ENCODE measurements at places on chromosomes 13 and 19.

DNA sequence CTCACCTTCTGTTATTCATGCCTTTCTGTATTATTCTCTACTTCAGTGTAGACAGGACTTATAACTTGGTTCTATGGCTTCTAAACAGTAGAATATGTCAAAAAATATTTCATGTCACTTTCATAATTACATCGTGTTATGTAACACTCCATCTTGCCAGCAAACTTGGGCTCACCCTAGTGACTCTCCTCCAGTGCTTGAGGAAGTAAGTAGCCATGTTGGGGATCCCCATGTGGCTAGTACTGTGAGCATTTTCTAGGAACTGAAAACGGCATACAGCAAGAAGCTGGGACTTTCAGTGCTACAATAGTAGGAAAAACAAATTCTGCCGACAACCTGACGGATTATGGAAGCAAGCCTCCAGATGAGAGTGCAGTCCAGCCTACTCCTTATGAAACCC is 495.6 kb downstream of the SLITRK6 start:
- DNase-seq: no peak

- no peak for DNase-seq
These were observed 20.4 kb downstream of the MYCBP2 start for GRCh38 chr13:77306458-77306857.

DNA sequence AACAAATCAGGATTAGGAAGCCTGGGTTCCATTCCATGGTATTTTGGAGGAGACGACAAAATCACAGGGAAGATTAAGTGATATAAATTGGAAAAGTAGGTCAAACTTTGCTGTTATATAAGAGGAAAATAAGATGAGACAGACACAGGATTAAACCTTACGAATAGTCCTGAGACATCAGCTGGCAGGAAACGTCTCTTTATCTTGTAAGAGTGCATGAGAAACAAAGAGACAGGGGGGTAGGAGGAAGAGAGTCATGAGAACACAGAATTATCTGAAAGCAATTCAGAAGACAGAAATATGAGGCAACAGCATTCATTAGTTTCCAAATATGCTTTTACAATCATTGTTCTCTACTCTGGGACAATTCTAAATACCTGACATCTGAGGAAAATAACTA is 310.6 kb upstream of the MIR17HG start:
- no peak for DNase-seq

DNA sequence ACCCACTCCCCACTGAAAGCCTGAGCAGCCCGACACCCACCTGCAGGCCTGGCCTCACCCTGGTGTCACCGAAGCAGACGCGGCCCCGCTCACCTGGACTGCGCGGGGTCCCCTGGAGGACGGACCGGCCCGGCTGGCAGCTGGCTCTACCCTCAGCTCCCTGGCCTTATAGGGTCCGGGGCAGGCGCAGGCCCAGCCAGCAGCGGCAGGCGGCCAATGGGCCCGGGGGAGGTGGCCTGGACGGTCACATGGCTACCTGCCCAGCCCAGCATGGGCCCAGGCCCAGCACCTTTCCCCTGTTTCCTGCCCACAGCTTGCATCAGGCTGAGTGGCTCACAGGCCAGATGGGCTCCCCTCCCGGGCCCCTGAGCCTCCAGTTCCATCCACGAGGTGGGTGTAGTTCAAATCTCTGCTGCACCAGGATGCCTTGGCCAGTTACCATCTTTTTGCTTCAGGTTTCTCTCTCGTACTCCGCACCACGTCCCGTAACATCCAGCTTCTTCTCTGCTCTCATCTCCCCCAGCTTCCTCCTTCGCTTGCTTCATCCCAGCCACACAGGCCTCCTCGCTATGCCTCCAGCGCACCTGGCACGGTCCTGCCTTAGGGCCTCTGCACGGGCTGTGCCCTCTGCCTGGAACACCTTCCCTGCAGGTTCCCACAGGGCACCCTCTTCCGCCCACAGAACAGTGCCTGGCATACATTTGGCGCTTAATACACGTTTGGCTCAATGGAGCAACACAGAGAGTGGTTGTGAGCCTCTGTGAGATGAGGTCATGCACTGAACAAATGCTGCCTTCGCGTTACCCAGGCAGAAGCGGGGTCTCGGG is at the start of gene PLIN4:
Gene PLIN4, minus strand, starts transcription at position 142 of the 827 bp plus-strand sequence. CDS start 214 bp downstream, outside the sequence.
- no peak for DNase-seq

GRCh38 chr19:30371960-30372824 is at the start of gene ZNF536:
Gene ZNF536, plus strand, starts transcription at chr19:30372384. Its CDS starts 71,179 bp downstream, at chr19:30443563.
- no peak for DNase-seq

- no peak for DNase-seq
These were observed 2.0 kb downstream of the POU2F2 start for GRCh38 chr19:42130254-42130573.

- peak; percentile 49 for DNase-seq
These were observed 2.7 kb upstream of the GNA15 start for GRCh38 chr19:3132971-3133792.

DNA sequence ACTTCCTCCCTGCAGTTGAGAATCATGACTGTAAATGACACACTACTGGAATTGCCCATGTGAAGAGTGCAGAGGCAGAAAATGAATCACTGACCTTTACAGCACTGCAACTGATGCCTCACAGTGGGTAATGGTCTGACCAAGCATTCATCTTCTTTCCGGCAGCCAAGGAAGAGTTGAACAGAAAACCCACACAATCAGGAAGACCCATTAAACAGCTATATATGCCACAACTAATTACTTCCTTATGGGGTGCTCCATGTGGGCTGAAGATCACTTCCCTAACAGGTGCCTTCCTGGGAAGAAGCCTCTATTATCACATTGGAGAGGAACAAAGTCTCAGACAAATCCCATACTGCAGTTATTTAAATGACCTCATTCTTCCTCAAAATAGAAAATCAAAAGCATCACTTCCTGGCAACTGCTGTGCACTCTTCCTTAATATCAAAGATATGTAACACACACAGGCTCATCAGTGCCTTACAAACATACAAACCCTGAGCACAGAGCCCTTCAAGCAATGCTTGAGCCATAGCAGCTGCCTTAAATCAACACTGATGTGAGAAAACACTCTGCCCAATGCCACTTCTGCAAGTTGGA is 45.8 kb downstream of the RUBCNL start:
- DNase-seq: peak; percentile 18

GRCh38 chr19:48487948-48488347 is 18.8 kb downstream of the CYTH2 start:
- peak; percentile 63 for DNase-seq

- no peak for DNase-seq
These were observed 5.5 kb upstream of the SAE1 start for GRCh38 chr19:47124937-47125668.
